ENCODE measurements at places on chromosomes 11 and 22.

GRCh38 chr22:42608823-42609361, 5.8 kb downstream of the POLDIP3 start:
- DNase-seq = no peak

- no peak for DNase-seq
Measured at GRCh38 chr11:36402568-36403170, 106.6 kb downstream of the PRR5L start.

GRCh38 chr11:10797531-10797930, 11.2 kb downstream of the EIF4G2 start:
- no peak for DNase-seq

GRCh38 chr11:118109231-118109630, 22.5 kb upstream of the SMIM35 start:
- no peak for DNase-seq

GRCh38 chr22:46329616-46330015, 5.9 kb upstream of the TRMU start:
- no peak for DNase-seq

GRCh38 chr11:15027011-15027410, 46.4 kb upstream of the CALCB start:
- DNase-seq = no peak

- DNase-seq = peak; percentile 85
Measured at GRCh38 chr22:46116491-46116958, 33.8 kb upstream of the PPARA start.

GRCh38 chr22:23745791-23746190, 5.1 kb downstream of the ZNF70 start:
- DNase-seq = no peak

- no peak for DNase-seq
Measured at GRCh38 chr11:62835336-62835735, 2.7 kb upstream of the TEX54 start.

- no peak for DNase-seq
Measured at GRCh38 chr11:15106201-15106965, 8.3 kb upstream of the INSC start.

DNA sequence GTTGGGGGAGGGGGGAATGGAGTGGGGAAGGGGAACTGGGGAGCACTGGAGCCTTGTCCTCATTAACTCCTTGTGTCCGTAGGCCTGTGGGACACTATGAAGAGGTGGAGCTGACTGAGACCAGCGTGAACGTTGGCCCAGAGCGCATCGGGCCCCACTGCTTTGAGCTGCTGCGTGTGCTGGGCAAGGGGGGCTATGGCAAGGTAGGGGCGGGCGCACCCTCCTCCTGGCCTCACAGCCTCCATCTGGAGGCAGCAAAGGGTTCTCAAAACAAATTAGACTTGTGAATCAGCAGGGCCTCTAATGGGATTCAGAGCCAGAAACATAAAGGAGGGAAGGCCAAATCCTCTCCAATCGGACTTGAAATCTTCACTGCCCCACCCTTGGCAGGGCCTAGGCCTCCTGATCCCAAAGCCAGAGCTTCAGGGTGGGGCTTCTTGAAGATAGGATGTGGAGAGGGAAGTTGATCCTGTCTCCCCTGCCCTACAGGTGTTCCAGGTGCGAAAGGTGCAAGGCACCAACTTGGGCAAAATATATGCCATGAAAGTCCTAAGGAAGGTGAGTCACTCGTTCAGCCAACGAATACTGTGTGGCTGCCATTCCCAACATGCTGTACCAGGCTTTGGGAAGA, 859 bp downstream of the RPS6KB2 start:
- DNase-seq = no peak

GRCh38 chr11:62132689-62133293, 9.0 kb downstream of the INCENP start:
- no peak for DNase-seq

GRCh38 chr11:122808478-122808869, 29.8 kb upstream of the CRTAM start:
- no peak for DNase-seq

DNA sequence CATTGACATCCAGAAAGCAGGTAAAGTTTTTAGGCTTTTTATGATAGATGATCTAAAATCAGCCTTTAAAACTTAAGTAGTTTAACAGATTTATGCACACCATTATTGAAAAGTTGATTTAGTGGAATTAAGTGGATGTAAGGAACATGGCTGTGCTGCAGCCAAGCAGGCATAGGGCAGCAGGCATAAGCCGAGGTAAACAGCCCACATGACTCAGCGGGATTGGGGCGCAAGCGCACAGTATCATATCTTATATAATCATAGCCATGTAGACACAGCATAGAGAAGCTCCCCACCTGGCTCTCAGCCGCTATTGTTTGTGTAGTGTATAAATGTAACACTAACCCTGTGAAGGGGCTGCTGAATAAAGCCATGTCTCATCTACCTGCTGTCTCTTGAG, 157.5 kb downstream of the WNT11 start:
- DNase-seq = no peak
